ENCODE measurements at places on chromosomes 5 and 9.
A peak's percentile ranks its signal among the peaks of the same experiment; 100 is the strongest.

DNA sequence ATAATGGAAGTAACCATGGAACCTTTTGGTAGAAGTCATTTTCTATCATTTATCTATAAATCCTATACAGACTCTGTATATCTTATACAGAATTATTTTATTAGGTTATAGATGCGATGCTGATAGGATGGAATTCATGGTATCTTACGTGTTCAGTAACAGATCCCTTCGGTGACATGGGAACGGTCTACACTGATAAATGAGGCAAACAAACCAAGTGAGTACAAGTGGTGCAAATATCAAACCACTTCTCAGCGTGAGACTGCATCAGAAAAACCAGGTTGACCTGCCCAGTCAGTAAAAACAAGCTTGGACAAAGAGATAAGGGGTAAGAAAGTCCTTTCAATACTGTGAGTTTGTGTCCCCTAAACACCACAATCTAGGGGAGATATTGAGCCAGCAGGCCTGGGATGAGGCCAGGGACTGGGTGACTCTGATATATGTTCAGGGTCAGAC lies 215.5 kb downstream of the GAPVD1 start:
- DNase-seq, result no peak

DNA sequence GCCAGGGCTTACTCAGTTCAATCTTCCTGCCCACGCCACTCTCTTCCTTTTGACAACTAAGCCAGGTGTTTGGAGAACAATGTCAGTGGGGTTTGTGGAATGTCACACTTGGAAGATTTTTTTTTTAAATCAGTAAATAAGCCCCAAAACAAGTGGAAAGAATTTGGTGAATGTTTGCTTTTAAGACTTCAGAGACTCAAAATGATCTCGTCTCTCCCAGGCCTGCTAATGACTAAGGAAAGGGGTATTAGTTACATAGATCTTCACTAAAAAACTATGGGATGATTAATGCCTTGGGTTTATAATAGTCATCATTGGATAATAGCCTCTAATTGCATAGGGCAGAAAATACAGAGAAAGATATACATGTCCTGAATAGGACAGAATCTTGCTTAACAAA lies 166.4 kb downstream of the DMRT2 start:
- DNase-seq, result peak; percentile 32

GRCh38 chr5:14506661-14507060 lies 74.9 kb upstream of the OTULINL start:
- DNase-seq, result no peak

GRCh38 chr5:91221917-91222316 lies 161.2 kb downstream of the ARRDC3 start:
- no peak for DNase-seq

- DNase-seq, result no peak
Observed at GRCh38 chr9:121055642-121056143, 5.6 kb upstream of the C5 start.

GRCh38 chr5:157068785-157069184 lies 9.9 kb upstream of the HAVCR1 start:
- DNase-seq, result no peak

DNA sequence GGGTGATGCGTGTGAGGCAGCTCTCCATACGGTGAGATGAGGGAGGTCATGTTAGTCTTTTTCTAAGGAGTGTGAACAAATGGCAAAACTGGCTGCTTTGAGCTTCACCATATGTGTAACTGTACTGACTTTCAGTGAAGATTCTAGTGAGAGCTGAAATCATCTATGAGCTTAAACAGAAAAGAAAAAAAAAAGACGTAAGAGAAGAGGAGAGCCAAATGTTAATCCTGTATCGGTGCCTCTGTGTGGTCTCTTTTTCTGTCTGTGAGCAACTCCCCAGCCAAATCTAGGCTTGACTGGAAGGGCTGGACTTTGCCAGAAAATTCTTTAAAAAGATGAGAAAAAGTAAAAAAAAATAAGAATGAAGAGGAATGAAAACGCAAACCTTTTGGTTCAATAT lies 209.7 kb upstream of the TUT7 start:
- no peak for DNase-seq

GRCh38 chr5:172008689-172009141 lies 2.3 kb upstream of the FBXW11 start:
- no peak for DNase-seq

GRCh38 chr9:83992407-83992806 lies 11.8 kb downstream of the RMI1 start:
- no peak for DNase-seq

DNA sequence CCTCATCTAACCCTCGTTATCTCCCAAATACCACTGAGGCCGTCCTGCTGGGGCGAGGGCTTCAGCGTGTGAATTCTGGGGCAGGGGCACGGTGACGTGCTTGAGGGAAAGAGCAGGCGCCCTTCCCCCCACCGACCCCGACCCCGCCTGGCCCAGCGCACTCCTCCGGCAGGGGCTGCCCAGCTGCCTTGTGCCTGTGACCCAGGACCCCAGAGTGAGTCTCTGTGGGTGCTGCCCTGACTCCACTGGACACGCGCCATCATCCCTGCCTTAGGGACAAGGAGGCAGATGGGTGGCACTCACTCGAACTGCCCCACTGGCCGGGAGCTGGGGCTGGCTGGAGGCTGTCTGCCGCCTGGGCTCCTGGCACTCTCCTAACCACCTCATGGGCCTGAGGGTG lies 136.2 kb upstream of the LPCAT1 start:
- no peak for DNase-seq

Measured in AG08395 (cell line).